NCI-H1417 treated with DMSO at 0.1 percent for 48 hours (cell line): ENCODE measurements at places on chromosomes 16 and 17.
A peak's percentile ranks its signal among the peaks of the same experiment; 100 is the strongest.

GRCh38 chr17:31390426-31390747 is 1.1 kb upstream of the RAB11FIP4 start:
- no peak for DNase-seq

- no peak for DNase-seq
These were observed 47.3 kb downstream of the NLRP1 start for GRCh38 chr17:5536866-5537650.

DNA sequence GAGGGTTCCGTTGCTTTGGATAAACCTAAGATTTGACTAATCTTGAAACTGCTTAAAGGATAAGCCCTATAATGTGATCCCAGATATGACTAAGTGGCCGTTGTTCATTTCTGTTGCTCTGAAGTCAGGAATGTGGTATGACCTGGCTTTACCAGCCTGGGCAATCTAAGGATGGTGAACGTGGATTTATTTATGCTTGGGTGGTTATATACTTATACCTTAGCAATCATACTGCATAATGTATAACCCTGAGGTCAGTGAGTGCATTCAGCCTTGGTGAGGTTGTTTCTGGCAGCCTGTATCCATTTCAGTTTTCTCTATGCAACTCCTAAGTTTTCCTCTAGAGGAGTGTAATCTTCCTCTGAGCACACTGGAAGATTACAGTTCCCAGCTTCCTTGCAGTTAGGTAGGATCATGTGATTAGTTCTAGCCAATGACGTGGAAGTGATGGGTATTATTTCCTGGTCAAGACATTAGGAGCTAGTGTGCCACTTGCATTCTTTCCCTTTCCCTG is 41.9 kb downstream of the FTO start:
- DNase-seq: no peak

DNA sequence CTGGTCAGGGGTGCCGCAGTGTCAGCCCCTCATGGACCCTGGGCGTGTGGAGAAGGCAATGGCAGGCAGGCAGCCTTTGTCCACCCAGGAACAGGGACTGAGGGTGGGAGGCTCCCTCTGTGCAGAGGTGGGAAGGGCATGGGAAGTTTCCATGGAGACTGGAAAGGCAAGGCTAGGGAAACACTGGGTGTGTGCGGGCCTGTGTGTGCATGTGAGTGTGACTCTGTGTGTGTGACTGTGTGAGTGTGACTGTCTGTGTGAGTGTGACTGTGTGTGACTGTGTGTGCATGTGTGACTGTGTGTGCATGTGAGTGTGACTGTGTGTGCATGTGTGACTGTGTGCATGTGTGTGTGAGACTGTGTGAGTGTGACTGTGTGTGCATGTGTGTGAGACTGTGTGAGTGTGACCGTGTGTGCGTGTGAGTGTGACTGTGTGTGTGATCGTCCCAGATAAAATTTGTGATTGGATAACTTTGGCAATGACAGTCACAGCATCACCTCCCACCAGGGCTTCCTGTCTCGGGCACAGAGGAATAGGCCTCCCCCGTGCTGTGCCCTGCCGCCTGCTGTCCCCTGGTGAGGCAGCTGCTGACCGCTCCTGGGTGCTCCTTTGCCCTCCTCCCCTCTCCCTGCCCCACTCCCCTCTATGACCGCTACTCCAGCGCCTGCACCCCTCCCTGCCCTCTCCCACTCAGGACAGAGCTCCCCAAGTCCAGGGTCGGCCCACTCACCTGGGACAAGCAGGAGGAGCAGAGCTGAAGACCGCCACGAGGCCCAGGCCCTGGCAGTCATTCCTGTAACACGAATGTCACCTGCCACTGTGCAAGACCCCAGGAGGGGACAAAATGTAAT is 698 bp downstream of the CD300C start:
- no peak for DNase-seq

DNA sequence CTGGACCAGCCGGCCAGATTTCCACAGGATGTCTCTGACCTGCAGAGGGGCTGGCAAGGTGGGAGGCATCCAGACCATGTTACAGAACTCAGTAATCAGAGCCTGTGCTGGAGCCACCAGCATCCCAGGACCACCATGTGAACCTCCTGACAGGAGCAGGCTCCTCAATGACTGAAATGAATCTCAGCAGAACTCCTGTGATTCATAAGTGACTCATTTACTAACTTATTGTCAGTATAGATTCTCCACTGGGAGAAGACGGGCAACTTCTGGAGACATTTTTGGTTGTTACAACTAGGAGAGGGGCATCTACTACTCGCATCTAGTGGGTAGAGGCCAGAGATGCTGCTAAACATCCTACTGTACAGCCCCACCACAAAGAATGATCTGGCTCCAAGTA is 3.1 kb upstream of the WWOX start:
- no peak for DNase-seq

- DNase-seq: no peak
These were observed 5.8 kb downstream of the CBX8 start for GRCh38 chr17:79790805-79791734.

GRCh38 chr17:44773140-44773539 is 14.4 kb downstream of the ADAM11 start:
- DNase-seq: no peak

GRCh38 chr17:9957244-9957643 is 52.2 kb upstream of the RCVRN start:
- no peak for DNase-seq

- peak; percentile 15 for DNase-seq
These were observed 13.7 kb upstream of the GUCY2D start for GRCh38 chr17:7988750-7989178.

DNA sequence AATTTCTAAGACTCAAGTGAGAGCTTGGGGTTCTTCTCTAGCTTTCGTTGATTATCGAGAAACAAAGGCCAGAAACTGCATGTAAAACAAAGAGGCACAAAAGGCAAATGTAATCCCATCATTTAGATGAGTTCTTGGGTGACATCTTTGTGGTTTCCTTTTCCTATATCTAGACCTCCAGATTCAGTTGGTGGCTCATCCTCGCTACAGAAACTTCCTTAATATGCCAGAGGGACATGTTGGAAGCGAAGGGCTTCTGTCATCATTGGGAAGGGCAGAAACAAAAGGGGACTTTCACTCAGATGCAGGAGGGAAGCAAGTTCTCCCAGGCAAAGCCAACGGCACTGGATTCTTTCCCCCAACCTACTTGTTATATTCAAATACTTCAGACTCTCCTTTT is 150.6 kb upstream of the ZFHX3 start:
- DNase-seq: no peak

DNA sequence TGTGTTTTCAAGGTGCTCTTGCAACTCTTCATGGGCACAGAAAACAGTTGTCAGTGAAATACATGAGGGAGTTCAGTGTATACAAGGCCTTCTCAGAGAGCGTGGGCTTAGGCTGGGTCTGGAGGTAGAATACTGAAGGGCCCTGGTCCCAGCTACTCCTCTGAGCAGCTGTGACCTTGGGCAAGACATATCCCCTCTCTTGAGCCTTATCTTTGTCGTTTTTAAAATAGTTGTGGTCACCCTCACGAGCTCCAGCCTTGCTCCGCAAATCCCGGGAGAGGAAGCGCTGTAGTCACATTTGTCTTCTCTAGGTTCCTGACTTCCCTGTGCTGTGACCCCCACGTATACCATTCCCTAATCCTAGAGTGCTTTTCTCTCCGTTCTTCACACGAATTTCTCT is 3.6 kb downstream of the ZNRF1 start:
- no peak for DNase-seq

GRCh38 chr16:21116148-21116693 is 34.4 kb downstream of the DNAH3 start:
- DNase-seq: no peak

DNA sequence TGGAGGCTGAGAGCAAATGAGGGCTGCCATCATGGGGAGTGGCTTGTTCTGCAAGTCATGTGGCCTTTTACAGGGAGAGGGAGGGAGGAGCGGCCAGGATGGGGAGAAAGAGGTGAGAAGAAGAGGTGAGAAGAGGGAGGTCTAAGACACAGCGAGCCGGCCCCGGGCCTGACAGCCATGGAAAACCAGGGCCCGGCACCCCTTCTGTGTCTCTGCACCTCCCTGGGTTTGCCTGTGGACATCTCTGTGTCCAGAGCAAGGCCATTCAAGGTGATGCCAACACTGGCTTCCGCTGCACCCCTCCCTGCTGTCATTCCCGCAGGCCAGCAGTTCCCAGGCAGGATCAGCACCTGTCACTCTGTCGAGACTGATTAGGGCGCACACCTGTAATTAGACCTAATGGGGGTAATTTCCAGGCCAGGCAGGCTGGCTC is 75.6 kb downstream of the MGAT5B start:
- peak; percentile 93 for DNase-seq

- no peak for DNase-seq
These were observed 24.5 kb downstream of the UNK start for GRCh38 chr17:75808905-75809621.

GRCh38 chr16:19883296-19883965 is 1.2 kb downstream of the GPRC5B start:
- DNase-seq: no peak

DNA sequence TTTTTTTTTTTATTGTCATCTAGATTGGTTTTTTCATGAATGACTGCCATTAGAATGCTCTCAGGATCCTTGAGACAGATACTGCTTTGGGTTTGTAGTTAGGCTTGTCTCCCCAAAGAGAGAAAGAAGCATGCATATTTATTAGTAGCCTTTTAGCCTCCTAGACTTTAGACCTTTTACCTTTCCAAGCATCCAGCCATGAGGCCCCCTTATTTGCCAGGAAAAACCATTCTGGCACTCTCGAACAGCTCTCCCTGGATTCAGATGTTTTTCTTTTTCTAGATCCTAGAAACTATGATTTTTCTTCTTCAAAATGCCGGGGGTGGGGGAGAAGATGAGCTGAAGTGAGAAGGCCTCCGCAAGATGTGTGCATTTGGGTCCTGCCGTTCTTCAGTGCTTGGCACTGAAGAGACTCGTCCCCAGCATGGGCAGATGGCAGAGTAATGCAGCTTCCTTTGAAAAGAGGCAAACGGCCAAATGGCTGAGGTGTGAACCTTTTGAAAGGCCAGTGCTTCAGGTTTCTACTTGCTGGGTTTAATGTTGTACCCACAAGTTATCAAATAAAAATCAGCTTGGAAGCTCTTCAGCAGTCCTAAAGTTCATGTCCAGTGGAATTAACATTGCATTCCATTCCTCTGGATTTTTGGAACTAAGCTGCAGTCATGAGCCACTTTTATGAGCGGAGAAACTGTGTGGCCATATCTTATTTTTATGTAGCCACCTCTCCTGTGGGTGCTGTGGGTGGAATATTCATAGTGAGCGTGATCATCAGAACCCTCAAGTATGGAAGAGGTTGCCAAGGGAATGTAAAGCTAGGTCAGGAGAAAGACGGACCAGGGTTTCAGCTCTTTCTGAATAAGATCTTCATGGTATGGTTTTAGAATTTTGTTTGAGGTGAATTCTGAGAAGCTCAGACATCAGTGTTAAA is 7.2 kb downstream of the SOCS7 start:
- DNase-seq: no peak

- no peak for DNase-seq
These were observed 174.2 kb downstream of the CDH11 start for GRCh38 chr16:64947651-64948050.

- DNase-seq: no peak
These were observed 27.8 kb downstream of the C16orf96 start for GRCh38 chr16:4583906-4584305.

- DNase-seq: no peak
These were observed 14.4 kb upstream of the GPRC5B start for GRCh38 chr16:19898924-19899604.

GRCh38 chr16:73026754-73027684 is 20.9 kb downstream of the ZFHX3 start:
- DNase-seq: no peak

DNA sequence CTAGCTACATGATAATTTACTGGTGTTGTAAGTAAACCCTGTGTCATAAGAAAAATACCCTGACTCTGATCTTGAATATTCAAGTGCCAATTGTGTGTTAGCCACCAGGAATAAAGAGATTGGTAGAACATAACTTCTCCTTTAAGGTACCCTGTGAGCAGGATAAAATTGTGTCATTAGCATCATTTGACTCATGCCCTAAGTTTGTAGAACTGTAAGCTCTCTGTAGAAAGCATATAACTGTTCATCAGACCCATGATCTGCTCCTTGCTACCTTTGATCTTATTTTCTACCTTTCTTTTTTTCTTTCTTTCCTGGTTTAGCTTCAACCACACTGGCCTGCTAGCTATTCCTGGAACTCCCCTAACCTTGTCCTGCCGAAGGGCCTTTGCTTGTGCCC is 35.8 kb downstream of the PTRH2 start:
- DNase-seq: no peak

GRCh38 chr16:3283543-3284447 is 504 bp downstream of the ZNF263 start:
- DNase-seq: no peak

DNA sequence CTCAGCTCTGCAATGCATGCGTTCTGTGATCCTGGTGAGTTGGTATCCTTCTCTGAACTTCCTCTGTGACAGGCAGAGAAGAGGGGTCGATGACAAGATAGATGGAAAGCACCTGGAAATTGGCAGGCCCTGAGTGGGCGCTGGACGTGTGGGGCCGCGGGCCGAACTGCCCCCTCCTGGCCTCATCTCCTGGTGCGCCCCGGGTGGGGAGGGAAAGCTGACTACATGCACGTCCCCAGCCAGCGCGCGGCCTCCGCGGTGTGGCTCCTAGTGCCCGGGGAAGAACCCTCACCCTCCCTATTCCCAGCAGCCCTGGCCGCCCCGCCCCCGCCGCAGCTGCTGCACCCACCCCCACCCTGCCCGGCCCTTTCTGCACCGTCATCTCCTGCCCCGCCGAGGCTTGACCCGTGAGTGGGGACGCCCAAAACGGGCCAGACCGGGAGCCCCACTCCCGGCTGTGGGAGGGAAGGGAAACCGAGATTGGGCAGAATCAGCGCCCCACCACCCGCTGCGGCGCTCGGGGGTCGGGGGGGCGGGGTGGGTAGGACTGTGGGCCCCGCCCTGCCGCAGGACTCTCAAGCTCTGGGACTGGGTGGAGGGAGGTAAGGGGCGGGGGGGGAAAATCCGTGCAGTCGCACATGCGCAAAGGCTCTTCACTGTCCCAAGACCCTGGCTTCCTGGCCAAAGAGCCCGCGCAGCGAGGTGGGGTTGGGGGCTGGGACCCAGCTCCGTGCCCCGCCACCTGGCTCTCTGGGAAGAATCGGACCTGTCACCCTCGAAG is at the start of gene NOL3:
Gene NOL3 (plus strand): TSS at position 371 of the 781 bp plus-strand sequence.
- DNase-seq: no peak

GRCh38 chr17:12388226-12388625 is 277.5 kb upstream of the MYOCD start:
- no peak for DNase-seq
